Astrocyte of the cerebellum (primary cell): ENCODE measurements at places on chromosomes 13 and 19.

- DNase-seq = peak; percentile 8
Observed at GRCh38 chr13:95710313-95710712, 33.4 kb downstream of the DNAJC3 start.

DNA sequence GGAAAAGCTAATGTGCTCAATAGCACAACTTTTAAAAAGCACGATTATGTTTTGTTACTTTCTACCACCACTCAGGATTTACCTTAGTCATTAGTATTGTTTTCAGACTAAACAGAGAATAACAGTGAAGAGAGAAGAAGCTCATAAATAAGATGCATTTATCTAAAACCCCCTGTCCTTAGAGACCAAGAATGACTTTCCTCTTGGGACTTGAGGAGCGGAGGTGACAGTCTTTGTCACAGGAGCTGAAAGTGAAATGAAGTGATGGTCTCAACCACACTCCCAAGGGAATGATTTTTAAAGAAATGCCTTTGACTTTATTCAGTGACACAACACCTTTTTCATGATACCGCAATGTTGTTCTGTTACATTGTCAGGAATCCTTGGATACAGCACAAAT, 190.6 kb upstream of the NBEA start:
- no peak for DNase-seq

DNA sequence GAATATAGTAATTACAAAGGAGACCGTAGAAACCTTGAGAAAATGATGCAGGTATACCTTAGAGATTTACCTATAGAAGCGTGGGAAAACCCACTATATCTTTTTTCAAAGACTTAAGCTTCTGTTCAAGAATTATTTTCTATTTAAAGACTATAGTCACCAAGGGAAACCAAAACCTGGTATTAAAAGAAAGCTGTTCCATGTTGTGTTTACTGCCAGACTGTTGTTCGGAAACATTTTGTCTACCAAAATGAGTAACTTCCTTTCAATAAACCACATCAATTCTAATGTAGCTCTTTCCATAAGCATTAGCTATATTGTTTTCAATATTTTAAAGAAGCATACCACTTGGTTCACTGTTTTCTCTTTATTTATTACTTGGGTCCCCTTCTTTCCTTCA, 182.9 kb upstream of the SLITRK6 start:
- DNase-seq = no peak

DNA sequence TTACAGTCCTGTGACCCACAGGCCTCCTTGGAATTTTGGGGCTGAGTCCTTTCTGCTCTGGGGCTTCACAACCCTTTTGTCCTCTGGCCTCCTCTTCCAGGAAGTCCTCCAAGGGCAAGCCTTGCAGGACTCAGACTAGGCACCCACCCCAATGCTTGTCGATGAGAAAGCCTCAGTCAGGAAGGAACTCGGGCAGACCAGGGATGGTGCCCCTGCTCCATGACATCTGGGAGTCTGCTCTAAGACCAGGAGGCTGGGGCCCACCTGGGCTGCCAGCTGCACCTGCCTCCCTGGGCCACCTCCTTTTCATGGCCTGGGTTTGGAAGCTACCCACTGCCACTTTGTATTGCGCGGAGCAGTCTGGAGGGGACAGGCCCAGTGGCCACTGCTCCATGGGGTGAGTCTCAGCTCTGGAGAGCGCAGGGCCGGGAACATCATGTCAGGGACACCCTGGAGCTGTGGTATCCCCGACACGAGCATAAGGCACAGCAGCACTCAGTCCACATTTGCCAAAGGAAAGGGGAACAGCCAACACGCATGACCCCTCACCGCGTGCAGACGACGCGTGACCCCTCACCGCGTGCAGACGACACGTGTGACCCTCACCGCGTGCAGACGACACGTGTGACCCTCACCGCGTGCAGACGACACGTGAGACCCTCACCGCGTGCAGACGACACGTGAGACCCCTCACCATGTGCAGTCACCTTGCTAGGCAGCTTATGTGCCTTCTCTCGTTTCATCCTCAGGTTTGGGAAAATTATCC, 10.8 kb downstream of the C2CD4C start:
- DNase-seq = no peak

- no peak for DNase-seq
Observed at GRCh38 chr19:17327654-17328516, 6.8 kb downstream of the ANO8 start.

GRCh38 chr13:35953537-35954206, 177.5 kb downstream of the DCLK1 start:
- peak; percentile 95 for DNase-seq

GRCh38 chr13:100789968-100790367, 115.4 kb upstream of the TMTC4 start:
- DNase-seq = no peak

- DNase-seq = no peak
Observed at GRCh38 chr19:51187395-51188226, 37.3 kb upstream of the CD33 start.

- DNase-seq = no peak
Observed at GRCh38 chr19:4015705-4016402, 8.3 kb downstream of the PIAS4 start.
